AG04450 (cell line): ENCODE measurements at places on chromosomes 11 and 22.

DNA sequence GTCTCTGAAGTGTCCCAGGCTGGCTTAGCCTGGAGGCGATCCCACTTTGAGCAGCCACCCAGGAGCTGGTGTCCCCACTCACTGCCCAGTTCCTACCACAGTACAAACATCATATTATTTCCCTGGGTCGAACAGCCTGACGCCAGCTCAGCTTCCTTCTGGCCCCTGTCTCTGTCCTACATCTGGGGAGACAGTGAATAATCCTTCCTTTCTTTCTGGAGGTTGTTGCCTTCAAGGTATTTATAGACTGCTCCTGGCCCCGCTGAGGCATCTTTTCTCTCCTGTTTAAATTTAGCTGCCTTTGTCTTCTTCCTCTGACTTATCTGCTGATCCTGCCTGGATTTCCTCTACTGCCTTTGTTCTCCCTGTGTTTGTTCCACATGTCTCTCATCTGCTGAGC is 56.8 kb upstream of the LRRC55 start:
- DNase-seq: no peak

GRCh38 chr22:19036523-19037273 is 85.5 kb downstream of the DGCR2 start:
- no peak for DNase-seq

- no peak for DNase-seq
These were observed 40.0 kb upstream of the TP53I11 start for GRCh38 chr11:44990665-44991064.

DNA sequence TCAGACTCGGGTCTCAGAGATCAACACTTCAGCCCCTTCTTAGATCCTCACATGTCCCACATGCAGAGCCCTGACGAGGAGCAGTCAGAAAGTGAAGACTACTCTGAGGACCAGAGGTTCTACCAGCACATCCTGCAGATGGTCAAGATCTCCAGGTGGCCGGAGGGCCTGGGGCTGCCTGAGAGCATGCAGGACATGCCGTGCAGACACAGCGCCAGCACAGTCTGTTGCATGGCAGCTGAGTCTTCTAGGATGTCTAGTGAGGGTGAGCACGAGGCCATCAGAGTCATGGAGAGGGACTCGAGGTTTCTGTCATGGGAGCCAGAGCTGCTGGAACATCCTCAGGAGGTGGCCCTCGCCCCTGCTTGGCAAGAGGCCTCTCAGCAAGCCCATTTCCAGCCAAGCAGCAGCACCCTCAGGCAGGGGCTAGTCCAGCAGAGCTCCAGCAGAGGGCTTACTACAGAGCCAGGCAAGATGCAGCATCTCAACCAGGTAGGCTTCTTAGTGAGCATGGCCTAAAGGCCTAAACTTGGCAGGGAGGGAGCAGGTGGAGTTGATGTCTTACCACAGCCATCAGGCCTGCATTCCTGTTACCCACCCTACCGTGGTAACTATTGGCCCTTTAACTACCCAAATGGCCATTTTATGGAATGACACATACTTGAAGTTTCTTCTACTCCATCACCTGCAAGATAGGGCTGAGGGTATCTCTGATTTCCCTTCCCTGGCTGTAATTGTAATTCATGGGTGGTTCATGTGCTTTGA is 28.7 kb downstream of the CEP164 start:
- DNase-seq: no peak

DNA sequence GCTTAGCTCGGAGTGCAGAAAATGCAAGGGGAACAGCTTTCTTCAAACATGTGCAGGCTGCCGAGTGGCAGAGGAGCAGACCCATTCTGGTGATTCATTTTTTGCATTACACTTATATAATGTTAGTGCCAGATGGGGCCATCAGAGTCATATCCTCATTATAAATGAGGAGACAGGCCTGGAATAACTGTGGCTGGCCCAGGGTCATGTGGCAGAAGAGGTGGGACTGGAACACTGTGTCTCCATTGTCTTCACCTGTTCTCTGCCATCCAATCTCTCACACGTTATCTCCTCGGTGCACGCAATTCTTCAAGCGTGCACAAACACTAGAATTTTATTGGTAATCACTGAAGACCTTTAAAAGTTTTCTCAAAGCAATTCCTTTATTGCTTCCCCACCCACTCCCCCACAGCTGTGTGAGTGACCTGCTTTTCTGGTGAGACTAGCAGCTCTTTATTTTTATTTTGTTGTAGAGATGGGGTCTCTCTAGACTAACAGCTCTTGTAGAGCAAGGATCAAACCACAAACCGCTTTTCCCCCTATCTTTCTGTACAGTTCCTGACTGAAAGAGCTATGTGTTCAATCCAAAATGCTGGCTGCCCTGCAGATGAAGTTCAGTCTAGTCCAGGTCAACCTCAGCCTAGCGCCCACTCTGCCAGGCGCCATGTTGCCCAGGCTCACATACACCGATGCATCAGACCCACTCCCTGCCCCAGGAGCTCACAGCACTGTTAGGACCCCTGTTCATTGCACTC is 75.3 kb downstream of the ST3GAL4 start:
- DNase-seq: no peak

DNA sequence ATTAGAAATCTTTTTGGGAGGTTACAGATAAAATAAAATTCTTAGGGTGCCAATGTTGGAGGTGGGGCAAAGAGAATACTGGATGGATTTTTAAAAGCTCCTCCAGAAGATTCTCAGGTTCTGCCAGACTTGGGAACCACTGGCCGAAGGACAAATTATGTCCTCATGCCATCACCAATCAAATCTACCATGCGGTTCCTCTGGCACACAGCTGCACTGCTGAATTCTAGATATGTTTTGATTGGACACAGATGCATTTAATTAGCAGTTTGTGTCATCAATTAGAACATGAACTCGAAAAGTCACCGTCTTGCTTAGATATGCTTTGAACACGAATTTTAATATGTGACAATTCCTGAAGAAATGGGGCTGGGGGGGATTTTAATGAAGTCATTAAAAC is 1269.2 kb downstream of the LRRC4C start:
- no peak for DNase-seq
